Right renal cortex interstitium (tissue), 3 donors: ENCODE measurements at places on chromosomes 1 and 21. TPM values are rescaled to one million over a fixed set of nuclear protein-coding genes. Genes with fewer than 3 reads are reported as not detected.

GRCh38 chr1:18484276-18484675 is 3.5 kb downstream of the KLHDC7A start:
- no peak for DNase-seq

DNA sequence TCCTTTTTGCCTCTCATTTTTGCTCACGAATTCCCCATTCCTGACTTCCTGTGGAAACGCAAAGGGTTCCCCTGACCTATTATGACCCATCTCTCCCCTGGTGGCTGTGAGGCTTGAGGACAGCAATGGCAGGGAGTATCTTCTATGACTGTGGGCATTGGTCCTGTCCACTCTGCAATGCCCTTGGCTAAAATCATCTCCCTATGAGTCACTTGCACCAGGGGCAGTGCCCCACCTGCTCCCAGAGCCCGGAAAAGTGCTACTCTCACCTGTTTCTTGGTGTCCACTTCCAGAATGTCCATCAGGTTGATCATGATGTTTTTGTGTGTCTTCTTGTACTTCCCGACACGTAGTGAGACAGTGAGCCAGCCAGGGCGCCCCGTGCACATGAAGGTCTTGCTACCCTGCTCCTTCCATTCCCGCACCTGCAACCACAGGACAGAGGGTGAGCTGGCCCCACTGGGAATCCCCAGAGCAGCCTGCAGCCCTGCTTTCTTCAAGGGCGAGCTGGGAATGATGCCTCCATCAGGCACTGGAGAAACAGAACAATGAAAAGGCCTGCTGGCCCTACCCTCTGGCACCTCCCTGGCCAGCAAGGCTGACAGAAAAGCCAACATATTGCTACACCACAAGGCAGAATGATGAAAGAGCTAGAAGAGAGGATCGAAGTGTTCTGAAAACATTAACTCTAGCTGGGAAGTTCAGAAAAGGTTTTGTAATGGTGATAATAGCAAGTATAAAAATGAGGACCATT is 3.5 kb downstream of the DHCR24 start:
- DNase-seq, result no peak

- DNase-seq, result no peak
Observed at GRCh38 chr21:17446737-17447136, 66.1 kb upstream of the CXADR start.

DNA sequence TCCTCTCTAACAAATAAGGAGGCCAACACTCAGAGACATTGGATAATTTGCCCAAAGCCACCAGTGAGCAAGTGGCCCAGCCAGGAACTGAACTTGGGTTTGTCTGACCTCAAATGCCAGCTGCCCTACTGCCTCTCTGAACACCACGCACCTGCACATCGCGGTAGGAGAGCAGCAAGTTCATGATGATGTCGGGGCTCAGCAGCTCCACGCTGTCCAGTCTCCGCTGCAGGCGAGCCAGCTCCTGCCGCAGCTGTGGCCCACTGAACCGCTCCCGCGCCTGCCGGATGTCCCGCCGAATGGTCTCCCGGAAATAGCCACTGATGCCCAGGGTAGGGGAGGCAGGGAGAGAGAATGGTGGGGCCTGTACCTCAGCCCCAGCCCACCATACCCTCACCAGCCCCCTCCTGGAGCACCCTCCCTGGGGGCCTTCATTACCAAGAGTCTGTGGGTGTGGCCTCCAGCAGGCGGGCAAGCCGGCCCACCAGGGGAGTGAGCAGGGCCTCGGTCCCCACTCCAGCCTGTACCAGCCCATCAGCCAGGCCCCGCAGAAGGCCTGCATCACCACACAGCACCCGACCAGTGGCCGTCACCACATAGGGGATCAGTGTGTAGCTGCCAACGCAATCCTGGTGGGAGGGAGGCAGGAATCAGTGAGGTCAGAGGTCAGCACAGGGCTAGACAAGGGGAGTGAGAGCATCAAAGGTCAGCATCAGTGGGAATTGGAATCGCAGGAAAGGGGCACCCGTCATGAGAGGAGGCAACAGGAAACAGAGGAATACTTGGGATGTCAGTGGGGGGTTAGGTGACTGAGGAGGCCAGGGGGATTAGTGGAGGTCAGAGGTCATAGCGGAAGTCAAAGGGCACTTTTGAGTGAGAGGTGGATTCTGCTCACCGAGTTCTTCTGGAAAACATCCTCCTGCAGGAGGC is 2.7 kb downstream of the MAP3K6 start:
- DNase-seq, result no peak

- no peak for DNase-seq
Observed at GRCh38 chr1:54099061-54099610, 45.7 kb downstream of the TCEANC2 start.

DNA sequence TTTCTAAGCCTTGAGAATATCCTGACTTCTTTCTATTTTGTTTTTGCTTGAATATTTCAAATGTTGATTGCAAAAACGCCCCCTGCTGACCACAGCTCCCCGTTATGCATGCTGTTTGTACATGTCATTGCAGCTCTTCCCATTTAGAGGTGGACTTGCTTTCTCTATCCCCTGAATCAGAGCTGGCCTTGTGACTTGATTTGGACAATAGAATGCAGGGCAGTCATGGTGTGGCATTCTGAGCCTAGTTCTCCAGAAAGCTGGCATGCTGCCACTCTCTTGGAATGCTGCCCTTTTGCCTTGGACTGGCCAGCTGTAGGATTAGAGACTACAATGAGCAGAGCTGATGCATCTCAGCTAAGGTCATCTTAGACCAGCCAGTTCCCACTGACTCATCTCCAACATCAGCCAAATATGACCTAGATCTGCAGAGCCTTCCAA is 1561.5 kb downstream of the MRPL39 start:
- DNase-seq, result no peak

GRCh38 chr1:77639056-77639455 is 43.4 kb downstream of the ZZZ3 start:
- DNase-seq, result no peak

DNA sequence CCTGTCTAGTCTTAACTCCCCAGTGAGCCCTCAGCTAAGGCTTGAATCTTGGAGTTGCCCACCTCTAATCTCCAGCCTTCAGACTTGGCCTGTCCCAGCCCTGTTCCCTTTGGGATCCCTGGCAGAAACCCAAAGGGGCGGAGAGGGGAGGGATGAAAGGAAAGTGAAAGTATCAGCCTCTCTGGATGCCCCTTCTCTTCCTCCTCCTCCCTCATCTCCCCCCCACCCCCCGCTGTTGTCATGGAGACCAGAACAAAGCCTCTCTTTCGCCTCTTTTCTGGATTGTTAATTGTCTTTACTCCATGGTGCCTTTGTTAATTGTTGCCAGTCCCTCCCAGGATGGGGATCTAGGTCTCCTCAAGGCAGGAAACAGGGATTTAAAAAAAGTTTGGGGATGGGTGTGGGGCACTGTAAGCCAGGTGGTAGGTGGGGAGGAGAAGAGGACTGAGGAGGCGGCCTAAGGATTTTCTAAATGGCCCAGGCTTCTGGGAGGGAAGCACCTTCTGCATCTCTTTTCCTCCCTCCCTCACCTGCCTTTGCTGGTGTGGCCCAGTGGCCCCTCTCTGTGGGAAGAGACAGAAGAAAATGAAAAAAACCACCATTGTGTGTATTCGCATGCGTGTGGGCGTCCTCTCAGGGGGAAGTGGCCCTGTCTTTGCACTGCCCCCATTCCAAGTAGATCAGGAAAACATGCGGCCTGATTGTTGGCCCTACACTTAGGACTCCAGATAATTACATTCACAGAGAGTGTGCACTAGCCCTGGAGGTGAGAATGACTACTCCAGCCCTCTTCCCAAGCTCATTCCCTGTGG is 7.5 kb upstream of the SOX13 start:
- peak; percentile 45 for DNase-seq

DNA sequence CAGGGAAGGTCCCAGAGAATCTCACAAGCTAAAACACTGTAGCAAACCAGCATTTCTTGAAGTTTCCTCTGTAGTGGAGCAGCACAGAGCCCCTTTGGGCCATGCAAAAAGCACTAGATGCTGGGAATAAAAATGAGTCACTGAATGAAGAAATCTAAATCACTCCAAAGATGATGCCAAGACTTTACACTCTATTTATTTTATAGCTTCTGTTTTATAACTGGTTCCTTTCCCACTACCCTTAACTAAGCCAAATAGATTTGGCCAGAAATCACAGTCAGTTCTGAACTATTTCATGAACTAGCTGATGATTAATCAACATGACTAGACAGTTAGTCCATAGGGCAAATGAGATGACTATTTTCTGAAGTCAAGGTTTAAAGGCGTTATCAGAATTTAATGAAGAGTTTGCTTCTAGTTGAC is 89.5 kb downstream of the SCMH1 start:
- DNase-seq, result no peak

DNA sequence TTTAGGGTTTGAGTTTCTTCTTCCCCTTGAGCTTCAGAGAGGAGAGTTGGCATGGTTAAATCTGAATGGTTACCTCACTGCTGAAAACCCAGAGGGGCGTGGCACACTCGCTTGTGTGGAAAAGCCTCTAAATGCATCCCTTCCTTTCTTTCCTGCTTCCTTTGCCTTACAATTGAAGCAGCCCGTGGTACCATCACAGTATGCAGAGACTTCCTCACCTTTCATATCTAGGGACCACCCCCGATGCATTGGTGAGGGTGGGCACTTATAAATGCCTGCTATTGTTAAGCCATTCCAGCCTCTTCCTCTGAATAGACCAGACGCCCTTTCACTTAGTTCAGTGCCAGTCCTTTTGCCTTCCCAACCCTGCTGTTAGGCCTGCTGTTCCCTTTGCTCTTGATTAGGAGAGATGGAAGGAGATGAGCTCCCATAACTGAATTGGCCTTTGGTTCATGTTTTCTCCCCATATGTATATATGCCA is 21.9 kb upstream of the LAX1 start:
- DNase-seq, result no peak

GRCh38 chr1:87673309-87673708 is 344.6 kb downstream of the LMO4 start:
- no peak for DNase-seq

DNA sequence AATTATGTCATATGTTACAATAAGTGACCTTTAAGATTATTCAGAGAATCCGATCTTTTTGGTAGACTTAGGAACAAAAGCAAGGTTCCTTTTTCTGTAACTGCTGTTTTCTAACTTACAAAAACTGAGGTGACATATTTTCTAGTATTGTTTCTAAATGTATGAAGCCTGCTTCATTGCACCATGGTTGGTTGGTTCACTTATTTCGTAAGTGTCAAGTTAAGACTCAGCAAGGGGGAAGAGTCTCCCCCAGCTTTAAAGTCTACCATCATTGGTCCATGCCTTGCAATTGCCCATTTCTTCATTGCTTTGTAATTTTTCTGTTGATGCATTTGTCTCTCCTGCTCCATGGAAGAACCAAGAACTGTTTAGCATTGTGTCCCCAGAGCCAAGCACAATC is 136.9 kb downstream of the DISC1 start:
- DNase-seq, result no peak

DNA sequence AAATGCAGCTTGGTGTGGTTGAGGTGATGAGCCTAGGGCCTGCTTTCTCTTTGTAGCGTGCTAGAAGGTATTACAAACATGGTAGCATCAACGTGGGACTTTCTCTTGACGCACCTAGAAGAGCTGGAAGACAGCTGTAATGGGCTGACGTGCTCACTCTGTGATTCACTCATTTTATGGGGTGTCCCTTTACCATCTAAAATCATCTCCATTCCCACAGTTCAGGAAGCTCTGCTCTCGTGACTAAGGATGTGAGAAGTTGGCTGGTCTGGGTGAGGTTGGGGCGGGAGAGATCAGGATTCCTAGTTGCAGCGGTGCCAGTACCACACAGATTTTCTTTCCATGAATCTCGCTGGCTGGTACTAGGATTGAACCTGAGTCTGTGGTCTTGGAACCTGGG is 4.2 kb downstream of the HTR6 start:
- no peak for DNase-seq

GRCh38 chr1:38865112-38865715 is 5.6 kb upstream of the RRAGC start:
- DNase-seq, result no peak

DNA sequence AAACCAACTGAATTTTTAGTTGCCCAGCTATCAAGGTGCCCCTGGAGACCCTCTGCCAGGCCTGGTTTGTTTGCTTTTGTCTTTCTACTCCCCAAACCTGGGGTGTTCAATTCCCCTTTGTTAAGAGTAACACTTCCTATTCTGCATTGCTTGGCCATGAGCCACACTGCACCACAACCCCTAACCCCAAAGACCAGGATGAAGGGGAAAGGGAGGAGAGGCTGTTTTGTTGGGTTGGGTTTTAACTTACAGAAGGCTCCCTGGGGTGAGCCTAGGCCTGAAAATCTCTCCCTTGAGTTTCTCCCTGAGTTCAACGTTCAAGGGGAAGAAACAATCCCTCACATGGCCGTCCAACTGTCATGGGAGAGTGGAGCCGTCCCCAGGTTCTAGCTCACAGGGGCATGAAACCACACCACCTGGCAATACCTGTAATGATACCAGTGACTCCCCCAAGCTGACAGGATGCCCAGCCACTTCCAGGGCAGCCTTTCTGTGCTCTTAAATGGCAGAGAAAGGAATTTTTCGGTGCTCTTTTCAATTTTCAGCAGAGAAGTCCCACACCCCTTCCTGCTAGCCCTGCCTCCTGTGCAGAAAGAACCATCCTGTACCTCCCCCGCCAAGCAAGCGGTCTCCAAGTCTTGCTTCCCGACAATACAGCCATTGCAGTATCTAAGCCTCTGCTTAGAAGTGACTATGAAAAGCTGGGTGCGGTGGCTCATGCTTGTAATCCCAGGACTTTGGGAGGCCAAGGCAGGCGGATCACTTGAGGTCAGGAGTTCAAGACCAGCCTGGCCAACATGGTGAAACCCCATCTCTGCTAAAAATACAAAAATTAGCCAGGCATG is 14.9 kb downstream of the SLC45A3 start:
- DNase-seq, result no peak

- no peak for DNase-seq
Observed at GRCh38 chr1:74858136-74858535, 125.2 kb downstream of the TYW3 start.

GRCh38 chr1:183203094-183203493 is 17.0 kb downstream of the LAMC2 start:
- DNase-seq, result no peak

DNA sequence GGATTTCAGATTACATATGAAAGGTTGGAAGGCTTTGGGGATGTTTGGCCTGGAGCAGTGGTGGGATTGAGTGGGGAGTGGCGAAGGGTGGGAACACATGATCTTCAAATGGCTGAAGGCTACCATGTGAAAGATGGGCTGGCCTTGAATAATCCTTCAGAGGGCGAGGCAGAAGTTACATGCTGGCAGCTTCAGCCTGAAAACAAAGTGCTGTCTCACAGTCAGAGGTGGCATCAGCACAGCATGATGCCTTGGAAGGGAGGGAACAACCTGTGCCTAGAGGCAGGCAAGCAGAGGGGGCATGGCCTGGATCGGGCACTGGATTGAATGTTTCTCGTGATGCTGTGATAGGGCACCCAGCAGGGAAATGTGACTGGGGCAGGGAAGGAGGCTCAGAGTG is 130.8 kb downstream of the BEND5 start:
- no peak for DNase-seq

GRCh38 chr1:24074196-24074595 is 37.7 kb downstream of the MYOM3 start:
- DNase-seq, result no peak

- DNase-seq, result no peak
Observed at GRCh38 chr1:185157599-185158412, 839 bp downstream of the SWT1 start.

GRCh38 chr1:58885998-58886397 is 102.2 kb upstream of the JUN start:
- DNase-seq, result no peak

Gene ADCY10
- 0.44 TPM for polyA plus RNA-seq

Gene MPL
- 0.50 TPM for polyA plus RNA-seq

Gene KIFAP3
- 50.6 TPM for polyA plus RNA-seq

Gene CDA
- polyA plus RNA-seq, result 6.2 TPM

Gene ADAMTS5
- polyA plus RNA-seq, result 25.9 TPM
